IMR-90 (cell line): ENCODE measurements at places on chromosomes 6 and 20.

GRCh38 chr6:56144538-56145324 lies 102.6 kb downstream of the COL21A1 start:
- DNase-seq, result peak; percentile 64

DNA sequence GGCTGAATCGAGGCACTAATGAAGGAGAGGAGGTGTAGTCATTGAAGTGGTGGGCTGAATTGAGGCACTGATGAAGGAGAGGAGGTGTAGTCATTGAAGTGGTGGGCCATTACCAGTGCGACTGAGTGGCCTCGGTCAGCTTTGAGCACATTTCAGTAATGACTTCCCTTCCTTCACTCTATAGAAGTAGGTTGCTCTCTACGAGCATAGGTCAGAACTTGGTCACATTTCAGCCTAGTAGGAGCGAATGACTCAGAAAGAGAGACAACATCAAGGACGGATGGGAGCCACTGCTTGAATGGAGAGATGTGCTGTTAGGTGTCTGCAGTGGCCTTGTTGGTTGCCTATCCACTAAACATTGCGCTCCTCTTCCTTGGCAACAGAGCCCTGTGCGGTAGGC lies 39.5 kb downstream of the ZDHHC14 start:
- DNase-seq, result no peak

GRCh38 chr20:17605131-17605660 lies 35.3 kb downstream of the DSTN start:
- DNase-seq, result no peak

DNA sequence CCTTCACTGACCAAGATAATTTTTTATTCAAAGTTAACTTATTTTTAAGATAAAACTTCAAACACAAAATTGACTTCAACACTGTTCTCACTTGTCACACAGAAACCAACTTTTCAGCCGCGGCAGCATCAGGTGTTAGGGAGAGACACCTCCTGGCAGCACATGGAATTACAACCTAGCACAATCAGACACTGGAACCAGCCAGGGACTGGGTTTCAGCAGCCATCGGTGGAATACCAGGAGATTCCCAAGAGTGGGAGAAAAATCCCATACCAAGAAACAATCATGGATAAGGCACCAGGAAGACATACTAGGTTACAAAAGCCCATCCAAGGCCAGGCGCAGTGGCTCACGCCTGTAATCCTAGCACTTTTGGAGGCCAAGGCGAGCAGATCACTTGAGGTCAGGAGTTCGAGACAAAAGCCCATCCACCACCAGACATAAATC lies 70.0 kb downstream of the SNX5 start:
- DNase-seq, result peak; percentile 75
